T47D (cell line): ENCODE measurements at places on chromosomes 2 and 18.

- DNase-seq = no peak
Observed at GRCh38 chr18:10261344-10262276, 192.8 kb upstream of the APCDD1 start.

DNA sequence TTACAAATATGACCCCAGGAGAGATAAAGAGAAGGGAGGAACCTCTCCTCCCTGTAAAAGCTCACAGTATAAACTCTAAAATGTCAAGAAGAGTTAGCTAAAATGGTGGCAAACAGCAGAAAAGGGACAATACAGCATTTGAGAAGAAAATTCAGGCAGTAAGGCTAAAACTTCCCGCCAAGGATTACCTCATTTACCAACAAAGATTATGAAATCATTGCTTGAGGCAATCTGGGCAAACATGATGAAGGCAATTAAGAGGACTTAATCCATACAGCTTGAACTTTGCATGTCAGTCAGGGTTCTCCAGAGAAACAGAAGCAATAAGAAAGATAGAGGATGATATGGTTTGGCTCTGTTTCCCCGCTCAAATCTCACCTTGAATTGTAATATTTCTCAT lies 81.4 kb downstream of the CMPK2 start:
- DNase-seq = no peak

- DNase-seq = no peak
Observed at GRCh38 chr2:100451734-100452133, 18.5 kb upstream of the NMS start.

GRCh38 chr2:231212329-231212845 lies 14.0 kb downstream of the ARMC9 start:
- no peak for DNase-seq
